ENCODE measurements at places on chromosomes 4 and X. TPM values are rescaled to one million over a fixed set of nuclear protein-coding genes. Genes with fewer than 3 reads are reported as not detected.
A peak's percentile ranks its signal among the peaks of the same experiment; 100 is the strongest.

MUC7 gene
- not detected for total RNA-seq

PCDH7 gene
- total RNA-seq = 83.6 TPM

SPON2 gene
- total RNA-seq = 2.6 TPM

DNA sequence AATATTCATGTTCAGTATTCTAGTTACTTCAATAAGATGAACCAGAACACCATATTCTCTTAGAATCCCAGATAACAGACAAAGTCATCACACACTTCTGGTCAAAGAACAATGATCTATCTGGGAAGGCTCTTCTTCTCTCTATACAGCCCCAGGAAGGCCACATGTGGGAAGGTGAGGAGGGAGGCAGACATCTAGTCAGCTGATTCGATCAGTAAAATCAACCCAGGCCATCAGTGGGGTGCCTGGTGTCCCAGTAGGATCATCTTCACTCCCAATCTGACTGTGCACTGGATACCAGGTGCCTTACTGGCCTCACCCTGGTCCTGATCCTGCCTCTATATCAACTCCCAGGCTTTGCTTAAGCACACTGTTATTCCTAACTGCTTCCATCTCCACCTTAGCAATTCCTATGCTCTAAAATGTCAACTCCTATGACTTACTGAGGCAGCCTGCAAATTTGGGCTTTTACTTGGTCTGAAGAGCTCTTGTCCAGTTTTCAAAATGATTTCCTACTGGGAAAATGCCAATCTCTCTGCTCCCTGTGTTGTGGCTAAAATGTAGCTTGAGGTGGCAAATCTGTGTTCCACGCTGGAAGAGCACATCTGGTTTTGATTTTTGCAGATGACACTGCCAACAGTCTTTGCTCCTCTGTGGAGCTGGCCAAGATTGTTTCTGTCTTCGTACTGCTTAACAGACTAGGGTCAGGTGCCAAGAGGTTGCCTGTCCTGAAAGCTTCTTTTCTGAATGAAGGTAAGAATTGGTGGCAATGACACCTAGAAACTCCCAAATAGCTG, 128.7 kb downstream of the MGST2 start:
- H3K27me3 ChIP-seq = no peaks in the 10 kb centered on the region
- no peak for DNase-seq
- peaks cover 20% of the 10 kb centered on the region for H3K36me3 ChIP-seq
- H3K4me3 ChIP-seq = no peak overlapping the region
- H3K27ac ChIP-seq = no peak overlapping the region

GRCh38 chr4:20046179-20046578, 205.5 kb upstream of the SLIT2 start:
- no peak for DNase-seq
- no peaks in the 10 kb centered on the region for H3K27me3 ChIP-seq

DNA sequence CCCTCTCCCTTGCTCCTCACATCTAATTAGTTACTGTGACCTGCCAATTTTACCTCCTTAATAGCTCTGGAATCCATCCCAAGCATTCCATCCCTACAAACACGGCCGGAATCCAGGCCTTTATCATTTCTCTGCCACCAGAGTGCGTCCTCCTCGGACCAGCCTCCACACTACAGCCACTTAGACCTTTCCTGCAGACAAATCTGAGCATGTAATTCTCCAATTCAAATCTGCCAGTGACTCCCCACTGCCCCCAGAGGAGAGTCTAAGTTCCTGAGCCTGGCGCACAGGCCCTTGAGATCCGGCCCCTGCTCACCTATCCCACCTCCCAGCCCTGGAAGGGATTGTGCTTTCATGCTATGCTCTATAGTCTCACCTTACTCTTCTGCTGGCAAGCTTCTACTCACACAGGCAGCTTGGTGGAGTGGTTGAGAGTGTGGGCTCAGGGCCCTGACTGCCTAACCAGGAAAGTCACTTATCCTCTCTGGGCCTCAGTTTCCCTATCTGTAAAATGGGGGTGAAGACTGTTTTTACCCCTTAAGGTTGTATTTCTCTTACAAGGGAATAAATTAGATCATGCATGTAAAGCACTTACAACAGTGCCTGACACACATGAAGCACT, 31.2 kb downstream of the PJA1 start:
- H3K36me3 ChIP-seq = no peaks in the 10 kb centered on the region
- no peaks in the 10 kb centered on the region for H3K4me1 ChIP-seq
- peak; percentile 87 for DNase-seq
- H3K27me3 ChIP-seq = peaks cover 6% of the 10 kb centered on the region
- no peak overlapping the region for H3K27ac ChIP-seq

GRCh38 chr4:8419222-8420041, 21.1 kb downstream of the ACOX3 start:
- H3K27me3 ChIP-seq = no peaks in the 10 kb centered on the region
- H3K4me3 ChIP-seq = no peak overlapping the region
- H3K36me3 ChIP-seq = peaks cover 56% of the 10 kb centered on the region
- H3K27ac ChIP-seq = no peak overlapping the region
- no peaks in the 10 kb centered on the region for H3K4me1 ChIP-seq

- no peaks in the 10 kb centered on the region for H3K4me1 ChIP-seq
- no peaks in the 10 kb centered on the region for H3K27me3 ChIP-seq
- H3K36me3 ChIP-seq = no peaks in the 10 kb centered on the region
- DNase-seq = no peak
These were observed 42.6 kb upstream of the IL13RA2 start for GRCh38 chrX:115060013-115060412.

DNA sequence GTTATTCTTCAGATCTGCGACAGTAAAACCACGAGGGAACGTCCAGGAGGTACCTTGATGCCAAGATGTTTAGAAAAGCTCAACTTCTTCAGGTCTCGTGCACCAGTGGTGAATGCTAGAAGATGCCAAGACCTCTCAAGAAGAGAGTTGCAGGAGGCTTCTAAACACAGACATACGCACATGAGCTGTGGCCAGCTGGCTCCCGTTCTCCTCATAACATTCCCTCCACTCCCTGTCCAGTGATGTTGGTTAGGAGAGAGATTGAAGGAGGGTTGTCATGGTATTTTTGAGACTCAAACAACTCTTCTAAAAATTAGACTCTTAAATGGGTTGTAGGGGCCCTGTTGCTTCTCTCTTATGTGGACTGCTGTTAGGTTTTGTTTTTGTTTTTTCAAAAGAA, 184.3 kb downstream of the QDPR start:
- H3K27ac ChIP-seq = no peak overlapping the region
- no peaks in the 10 kb centered on the region for H3K4me1 ChIP-seq
- no peak for DNase-seq
- no peak overlapping the region for H3K4me3 ChIP-seq
- no peaks in the 10 kb centered on the region for H3K36me3 ChIP-seq

DNA sequence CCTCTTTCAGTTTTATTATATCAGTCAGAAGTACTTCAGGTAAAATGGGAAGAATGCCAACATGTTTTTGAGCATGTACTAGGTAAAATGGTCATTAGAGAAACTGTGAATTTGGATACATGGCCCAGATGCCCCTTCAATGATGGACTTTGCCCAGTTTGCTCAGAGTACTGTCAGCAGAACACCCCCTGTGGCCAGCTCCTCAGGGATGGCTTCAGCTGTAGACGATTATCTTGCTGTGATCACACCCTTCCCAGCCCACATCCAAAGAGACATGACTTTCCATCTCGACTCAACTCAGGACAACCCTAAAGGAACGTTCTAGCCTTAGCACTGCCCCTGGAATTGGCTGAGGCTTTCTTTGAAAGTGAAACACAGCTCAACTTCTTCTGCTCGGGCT, 439.1 kb downstream of the PACRGL start:
- H3K27me3 ChIP-seq = no peaks in the 10 kb centered on the region
- H3K4me1 ChIP-seq = no peaks in the 10 kb centered on the region
- no peaks in the 10 kb centered on the region for H3K36me3 ChIP-seq
- H3K4me3 ChIP-seq = no peak overlapping the region
- no peak for DNase-seq
